ENCODE measurements at places on chromosomes 1 and 21.

DNA sequence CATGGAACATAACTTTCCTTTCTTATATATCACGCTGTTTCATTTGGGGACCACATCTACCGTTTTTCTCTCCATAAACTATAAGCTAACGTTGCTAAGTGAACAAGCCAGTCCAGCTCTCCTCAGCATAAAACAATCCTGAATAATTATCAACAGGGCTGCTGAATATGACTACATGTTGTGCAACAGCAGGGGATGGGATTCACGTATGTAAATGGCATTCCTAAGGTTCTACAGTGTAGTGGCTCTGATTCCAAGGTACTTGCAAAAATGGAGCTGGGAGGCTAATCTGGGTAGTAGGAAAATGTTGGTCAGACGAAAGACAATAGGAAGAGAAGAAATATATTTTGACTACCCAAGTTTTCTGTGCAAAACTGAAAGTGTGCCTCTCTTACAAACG, 262.8 kb downstream of the RWDD3 start:
- no peak for DNase-seq

DNA sequence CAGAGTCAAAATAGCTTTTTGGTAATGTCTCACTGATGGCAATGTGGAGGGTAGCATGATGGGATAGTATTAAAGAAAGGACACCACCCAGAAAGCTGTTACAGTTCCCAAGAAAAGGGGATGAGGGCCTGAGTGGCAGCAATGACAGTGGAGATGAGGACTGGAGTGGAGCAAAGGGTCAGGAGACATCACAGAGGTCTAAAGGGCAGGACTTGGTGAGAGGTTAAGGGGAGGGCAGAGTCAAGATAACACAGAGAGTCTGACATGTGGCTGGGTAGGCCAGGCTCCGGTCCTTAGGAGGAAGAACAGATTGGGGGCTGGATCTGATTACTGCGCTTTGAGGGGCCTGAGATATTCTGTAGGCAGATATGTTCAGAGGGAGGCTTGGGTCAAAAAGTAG, 19.3 kb downstream of the ELF3 start:
- no peak for DNase-seq

DNA sequence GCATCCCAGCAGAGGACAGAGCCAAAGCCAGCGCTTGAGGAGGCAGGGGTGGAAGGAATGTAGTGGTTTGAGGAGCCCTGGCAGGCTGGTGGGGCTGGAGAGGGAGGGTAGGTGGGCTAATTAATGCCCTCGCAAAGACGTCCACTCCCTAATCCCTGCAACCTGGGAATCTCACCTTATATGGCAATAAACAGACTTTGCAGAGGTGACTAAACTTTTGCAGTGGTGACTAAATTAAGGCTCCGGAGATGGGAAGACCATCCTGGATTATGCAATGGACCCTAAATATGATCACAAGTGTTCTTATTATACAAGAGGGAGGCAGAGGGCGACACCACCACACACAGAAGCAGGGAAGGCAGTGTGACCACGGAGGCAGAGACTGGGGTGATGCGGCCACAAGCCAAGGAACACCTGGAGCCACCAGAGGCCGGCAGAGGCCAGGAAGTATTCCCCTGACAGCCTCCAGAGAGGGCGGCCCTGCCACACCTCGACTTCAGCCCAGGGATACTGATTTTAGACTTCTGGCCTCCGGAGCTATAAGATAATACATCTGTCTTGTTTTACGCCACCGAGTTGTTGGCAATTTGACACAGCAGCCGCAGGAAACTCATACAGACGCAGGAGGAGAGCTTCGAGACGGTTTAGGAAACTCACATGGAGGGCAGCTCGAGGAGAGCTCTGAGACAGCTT, 23.1 kb upstream of the NPPB start:
- no peak for DNase-seq

DNA sequence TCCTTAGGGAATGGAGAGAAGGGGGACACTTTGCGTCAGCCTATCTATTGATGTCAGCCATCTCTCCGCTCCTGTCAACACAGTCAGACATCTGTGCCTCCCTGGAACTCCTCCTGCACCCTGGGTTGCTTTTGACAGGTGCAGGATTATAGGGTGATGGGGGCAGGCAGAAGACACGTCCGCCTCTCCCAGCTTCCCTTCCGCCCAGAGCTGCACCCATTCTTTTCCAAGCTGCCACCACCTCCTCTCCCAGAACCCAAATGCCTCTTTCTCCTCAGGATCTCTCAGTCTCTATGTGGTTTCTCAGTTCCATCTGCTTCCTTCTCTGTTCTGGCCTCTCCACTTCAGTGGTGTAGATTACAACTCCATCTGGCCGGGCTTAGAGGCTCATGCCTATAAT, 17.1 kb upstream of the KIF1B start:
- no peak for DNase-seq

DNA sequence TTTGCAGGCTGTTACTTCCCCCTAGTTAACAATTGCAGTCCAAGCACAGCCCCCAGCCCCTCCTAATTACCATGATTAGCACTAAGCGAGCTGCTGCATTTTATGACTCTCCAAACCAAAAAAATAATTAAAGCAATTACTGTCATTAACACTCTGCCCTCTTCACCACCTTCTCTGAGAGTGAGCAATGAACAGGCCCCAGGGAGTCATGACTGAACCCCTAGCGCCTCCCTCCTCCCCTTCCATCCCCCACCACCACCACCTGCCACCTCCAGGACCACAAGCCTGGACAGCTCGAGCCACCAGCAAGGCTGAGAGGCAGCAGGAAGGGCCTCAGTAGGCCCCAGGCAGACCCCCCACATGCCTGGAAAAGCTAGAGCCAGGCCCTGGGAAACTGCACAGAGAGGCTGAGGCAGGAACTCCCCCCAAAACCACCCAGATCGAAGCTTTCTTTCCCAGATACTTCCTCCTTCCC, 35.5 kb upstream of the ZC3H12A start:
- DNase-seq, result no peak

DNA sequence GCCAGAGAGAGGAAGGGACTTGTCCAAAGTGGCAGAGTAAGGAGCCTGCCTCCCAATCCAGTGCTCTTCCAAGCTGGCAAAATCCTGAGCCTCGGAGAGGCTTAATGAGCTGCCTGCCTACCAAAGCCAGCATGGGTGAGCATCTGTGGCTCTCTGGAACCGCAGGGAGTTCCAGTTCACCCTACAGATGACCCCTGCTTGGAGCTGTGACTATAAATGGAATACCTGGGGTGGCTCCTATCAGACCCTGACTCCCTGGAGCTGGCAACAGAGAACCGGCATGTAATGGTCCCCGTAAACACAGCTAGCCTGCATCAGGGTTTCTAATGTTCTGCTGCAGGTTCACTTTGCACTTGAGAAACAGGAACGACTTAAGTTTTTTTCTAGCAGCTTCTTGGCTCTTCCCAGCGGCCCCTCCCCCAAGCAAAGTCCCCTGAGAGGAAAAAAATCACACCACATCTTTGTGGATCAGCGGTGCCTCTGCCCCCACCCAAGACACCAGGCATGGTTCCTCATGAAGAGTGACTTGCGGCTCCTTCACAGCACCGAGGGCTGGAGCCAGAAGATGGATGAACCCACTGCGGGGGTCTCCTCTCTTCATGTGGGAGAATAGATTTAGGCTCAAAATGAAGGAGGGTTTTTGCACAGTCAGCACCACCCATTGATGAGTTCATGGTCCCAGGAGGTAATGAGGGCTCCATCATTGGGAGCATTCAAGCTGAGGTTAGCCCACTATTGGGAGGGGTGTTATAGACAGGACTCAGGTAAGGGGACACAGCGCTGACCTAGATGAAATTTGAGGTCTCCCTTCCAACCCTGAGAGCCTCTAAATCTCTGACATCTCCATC, 79.0 kb downstream of the SYT2 start:
- DNase-seq, result no peak

- no peak for DNase-seq
Observed at GRCh38 chr1:245480393-245481120, 325.8 kb downstream of the KIF26B start.

DNA sequence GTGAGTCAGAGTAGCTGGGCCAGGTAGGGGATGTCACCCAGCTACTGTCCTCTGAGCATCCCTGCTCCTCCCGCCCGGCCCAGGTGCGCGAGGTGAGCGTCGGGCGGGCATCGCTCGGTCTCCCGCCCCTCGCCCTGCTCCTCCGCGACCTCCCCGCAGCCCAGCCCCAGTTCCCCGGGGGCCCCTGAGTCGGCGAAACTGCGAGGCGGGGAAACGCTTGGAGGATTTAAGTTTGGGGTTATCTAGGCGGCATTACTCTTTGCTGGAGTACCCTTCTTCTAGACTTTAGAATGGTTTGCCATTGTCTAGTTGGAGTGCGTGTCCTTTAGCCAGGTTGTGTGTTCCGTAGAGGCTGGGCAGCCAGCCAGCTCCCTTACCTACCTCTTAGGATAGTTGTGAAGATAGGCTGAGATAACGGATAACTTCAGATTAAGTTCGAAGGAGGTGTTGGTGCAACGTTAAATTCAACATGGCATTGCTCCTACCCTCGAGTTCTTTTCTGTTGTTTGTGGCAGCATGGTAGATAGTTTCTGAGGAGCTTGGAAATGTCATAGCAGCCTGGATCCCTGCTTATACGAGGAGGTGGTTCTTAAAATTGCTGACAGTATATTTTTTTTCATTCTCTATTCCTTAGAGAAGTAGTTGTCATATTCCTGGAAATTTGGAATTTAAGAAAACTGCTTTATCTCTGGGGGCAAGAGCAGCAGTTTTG, 697 bp downstream of the AGO3 start:
- DNase-seq, result no peak

- DNase-seq, result peak; percentile 20
Observed at GRCh38 chr1:68116643-68117235, 66.3 kb upstream of the DIRAS3 start.

Data from activated T-cell treated with anti-CD3 and anti-CD28 coated beads for 24 hours (primary cell).